Forelimb muscle (tissue), 1 donor: ENCODE measurements at places on chromosomes 16 and 17. TPM values are rescaled to one million over a fixed set of nuclear protein-coding genes. Genes with fewer than 3 reads are reported as not detected.

DNA sequence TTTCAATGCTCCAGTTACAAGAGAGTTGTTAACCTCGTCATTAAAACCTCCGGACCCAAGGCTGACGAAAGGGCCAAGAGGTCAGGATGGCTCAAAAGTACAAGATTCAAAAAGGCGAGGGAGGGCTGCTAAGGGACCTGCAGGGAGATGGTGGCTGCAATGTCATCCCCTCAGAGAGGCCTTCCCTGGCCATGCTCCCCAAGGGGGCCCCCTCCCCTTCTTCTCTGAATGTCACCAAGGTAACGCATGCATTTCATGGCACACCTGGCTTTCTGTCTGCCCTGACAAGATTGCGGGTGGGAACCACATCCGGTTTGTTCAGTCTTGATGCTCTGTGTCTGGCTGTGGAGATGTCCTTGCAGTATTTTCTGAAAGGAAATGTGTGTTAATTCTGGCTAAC, 89.9 kb downstream of the C16orf78 start:
- no peak for DNase-seq

DNA sequence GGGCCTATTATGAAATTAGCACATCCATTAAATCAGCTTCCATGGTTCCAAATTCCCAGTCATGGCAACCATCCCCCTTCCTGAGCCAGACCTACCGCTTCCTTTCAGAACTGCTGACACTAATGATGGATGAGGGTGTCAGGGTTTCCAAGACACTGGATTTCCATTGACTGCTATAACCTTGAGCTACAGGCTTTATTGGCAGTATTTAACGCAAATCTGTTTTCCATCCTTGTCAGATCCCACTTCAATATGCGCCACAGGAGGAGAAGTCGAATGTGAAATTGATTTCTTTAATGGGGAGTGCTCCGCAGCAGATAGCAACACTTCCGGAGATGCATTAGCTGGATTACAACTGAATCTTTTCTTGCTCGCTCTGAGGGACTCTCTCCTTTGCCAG, 197.1 kb downstream of the HS3ST4 start:
- DNase-seq: peak; percentile 19

DNA sequence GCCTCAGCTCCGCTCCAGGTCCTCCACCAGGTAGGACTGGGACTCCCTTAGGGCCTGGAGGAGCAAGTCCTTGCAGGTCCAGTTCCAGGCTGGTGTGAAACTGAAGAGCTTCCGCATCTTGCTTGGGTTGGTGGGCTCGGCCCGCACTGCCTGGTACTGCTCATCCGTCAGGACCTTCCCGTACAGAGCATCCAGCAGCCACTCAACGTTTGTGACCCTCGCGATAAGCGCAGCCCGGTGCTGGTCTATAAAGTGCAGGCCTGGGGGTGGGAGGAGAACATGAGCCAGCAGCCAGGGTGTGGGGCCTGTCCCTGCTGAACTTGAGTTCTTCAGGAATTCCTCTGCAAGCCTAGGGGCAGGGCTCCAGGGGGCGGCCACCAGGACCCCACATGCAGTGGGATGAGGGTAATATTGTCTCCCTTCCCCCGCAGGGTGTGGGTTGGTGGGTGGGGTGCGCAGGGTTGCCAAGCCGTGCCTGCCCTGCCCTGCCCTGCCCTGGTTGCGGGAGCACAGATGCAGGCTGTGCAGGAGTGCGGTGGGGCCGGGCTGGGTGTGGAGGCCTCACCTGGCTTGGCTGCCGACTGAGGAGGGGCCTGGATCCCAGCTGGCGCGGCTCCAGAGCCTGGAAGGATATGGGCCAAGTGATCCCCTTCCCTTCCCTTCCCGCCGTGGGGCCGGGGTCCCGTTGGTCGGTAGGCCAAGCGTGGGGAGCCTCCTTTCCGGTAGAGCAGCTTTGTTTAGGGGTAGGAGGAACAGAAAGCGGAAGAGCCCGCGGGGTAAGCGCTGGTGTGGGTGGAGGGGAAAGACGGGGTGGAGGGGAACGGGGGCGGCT, 762 bp downstream of the PYCARD start:
- DNase-seq: no peak

- DNase-seq: no peak
These were observed 41.0 kb upstream of the ZNF750 start for GRCh38 chr17:82880620-82881323.

Gene TBC1D3L
- polyA plus RNA-seq: 27.0 TPM

DNA sequence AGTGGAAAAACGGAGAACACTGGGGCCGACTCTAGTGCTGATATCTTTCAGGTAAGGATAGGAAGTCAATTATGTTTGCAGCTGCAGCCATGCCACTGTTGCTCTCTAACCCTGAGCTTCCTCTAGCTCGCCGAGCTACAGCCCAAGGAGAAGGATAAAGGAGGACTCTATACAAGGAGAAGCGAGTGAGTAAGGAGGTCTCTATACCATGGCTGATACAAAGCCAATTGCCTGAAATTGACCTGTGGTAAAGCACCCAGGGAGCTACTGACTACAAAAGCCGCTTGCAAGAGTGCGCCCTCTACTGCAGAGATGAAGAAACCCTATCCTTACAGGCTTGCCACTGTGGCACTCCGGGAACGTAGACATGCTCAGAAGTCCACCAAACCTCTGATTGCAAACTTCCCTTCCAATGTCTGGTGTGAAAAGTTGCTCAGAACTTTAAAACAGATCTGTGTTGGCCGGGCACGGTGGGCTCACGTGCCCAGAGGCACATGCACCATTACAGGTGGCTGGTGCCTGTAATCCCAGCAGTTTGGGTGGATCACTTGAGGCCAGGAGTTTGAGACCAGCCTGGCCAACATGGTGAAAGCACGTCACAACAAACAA, 10.8 kb upstream of the SLC46A1 start:
- no peak for DNase-seq

- DNase-seq: no peak
These were observed 9.5 kb upstream of the KSR1 start for GRCh38 chr17:27446569-27447301.

DNA sequence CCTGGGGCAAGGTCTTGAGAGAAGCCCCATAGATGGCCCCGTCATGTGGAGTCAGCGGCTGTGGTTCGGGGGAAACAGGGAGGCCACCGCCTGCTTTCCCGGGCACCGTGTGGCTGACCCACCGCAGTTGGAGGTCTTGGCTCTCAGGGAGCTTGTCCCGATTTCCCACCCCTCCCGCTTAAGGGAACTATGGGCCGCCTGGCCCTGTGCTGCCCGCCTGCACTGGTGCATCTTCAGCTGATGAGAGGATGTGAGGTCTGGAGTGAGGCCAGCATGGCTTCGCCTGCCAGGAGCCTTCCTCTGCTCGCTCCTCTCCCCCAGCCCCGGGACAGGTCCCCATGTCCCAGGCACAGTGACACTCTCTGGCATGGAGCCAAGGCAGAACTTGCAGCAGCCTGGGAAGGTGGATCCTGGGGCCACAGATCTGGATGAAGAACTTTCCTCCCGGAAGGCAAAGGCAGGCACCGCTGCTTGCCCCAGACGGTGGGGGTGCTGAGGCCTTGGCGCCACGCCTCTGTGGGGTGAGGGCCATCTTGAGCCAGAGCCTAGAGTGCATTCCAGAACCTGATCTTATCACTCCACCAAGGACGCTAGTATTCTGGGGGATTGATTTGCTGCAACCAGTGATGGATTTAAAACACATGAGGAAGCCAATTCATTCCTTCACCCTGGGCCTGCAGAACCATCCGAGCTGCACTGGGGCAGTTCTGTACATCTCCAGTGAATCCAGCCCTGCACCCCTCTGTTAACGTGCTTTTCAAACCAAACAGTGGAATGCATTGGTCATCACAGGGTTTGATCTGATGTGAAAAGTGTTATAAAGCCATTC, 178.6 kb upstream of the TNRC6C start:
- no peak for DNase-seq

- no peak for DNase-seq
These were observed 530.2 kb downstream of the NPIPA7 start for GRCh38 chr16:16909126-16909525.

- DNase-seq: no peak
These were observed 154.7 kb downstream of the CEP112 start for GRCh38 chr17:66037221-66037620.

GRCh38 chr17:7478276-7479212, 887 bp downstream of the ZBTB4 start:
- DNase-seq: no peak

Gene PARD6A
- 1.0 TPM for polyA plus RNA-seq

GRCh38 chr17:61658183-61658582, 67.2 kb upstream of the NACA2 start:
- DNase-seq: no peak

Gene OVCA2
- polyA plus RNA-seq: 9.3 TPM

- no peak for DNase-seq
These were observed 50.2 kb downstream of the TBC1D16 start for GRCh38 chr17:79985361-79985942.

Gene GPR179
- 0.38 TPM for polyA plus RNA-seq

- no peak for DNase-seq
These were observed 196.9 kb upstream of the CDH11 start for GRCh38 chr16:65318590-65319257.
